M059J (cell line): ENCODE measurements at places on chromosomes 2 and 18.

DNA sequence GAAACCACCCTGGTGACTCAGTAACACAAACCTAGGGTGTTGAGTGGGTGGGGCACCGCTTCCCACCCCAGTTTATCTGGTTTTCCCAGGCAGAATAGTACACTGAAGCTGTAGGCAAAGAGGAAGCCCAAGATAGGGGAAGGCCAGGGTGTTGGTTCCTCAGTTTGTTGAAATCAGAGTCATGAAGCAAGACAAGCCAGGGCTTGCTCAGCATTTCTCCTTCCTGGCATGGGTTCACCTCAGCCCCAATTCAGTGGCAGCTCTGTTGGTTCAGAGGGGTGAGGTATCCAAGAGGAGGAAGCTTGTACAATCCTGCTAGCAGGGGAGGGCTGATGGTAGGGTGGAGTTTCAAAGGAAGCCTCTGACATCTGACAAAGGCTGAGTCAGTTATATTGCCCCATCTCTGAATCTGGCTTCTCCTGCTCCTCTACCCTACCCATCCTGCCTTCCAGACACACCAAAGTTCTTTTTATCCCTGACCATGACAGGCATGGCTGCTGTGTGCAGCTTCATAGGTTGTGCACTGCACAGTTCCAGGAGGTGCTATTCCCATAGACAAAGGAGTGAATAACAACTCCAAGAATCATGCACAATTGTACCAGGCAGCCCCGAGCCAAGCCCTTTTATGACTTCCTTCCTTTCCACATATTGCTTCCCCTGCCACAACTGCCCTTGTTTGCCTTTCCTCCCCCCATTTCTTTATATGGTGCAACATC lies 24.9 kb upstream of the RAB10 start:
- peak; percentile 55 for DNase-seq

DNA sequence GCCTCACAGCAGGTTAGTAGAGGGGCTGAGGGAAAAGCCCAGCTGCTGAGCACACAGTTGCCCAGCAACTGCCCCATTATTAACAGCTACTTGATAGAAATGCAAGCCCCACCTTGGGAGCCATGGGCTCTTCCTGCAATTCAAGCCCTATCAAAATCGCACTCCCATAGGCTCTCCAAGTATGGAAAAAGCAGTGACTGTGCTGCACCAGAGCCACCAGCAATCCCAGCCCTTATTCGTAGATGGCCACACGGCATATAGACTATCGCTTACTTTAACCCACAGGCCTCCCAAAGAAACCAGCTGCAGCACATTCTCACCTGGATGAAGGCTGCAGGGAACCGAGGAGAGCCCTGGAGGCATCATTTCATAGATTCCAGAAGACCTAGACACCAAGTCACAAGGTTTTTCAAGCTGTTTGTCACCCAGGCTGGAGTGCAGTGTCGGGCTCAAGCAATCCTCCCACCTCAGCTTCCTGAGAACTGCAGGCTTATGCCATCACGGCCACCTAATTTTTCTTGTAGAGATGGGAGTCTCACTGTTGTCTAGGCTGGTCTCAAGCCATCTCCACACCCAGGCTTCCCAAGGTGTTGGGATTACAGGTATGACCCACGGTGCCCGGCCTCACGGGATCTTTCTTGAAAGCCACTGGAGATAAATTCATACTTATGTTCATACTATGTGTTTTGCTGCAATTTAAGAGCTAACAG lies 11.3 kb downstream of the NCL start:
- peak; percentile 34 for DNase-seq

DNA sequence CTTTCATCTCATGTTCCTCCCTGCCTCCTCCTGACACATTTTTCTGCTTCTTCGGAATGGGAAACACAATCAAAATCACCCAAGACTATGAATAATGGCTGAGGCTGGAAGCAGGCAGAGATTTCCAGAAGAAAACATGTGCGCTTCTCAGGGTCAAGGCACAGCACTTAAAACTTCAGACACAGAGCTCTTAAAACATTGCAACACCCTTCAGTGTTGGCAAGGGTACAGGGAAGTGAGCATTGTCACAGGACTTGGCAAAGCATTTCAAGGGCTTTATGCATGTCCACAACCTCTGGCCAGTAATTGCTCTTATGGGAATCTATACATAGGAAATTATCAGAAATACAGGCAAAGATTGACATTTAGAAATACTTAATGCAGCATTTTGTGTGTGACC lies 477.6 kb upstream of the KLHL29 start:
- DNase-seq, result no peak

- no peak for DNase-seq
These were observed 10.0 kb downstream of the POLR2D start for GRCh38 chr2:127847931-127848330.

DNA sequence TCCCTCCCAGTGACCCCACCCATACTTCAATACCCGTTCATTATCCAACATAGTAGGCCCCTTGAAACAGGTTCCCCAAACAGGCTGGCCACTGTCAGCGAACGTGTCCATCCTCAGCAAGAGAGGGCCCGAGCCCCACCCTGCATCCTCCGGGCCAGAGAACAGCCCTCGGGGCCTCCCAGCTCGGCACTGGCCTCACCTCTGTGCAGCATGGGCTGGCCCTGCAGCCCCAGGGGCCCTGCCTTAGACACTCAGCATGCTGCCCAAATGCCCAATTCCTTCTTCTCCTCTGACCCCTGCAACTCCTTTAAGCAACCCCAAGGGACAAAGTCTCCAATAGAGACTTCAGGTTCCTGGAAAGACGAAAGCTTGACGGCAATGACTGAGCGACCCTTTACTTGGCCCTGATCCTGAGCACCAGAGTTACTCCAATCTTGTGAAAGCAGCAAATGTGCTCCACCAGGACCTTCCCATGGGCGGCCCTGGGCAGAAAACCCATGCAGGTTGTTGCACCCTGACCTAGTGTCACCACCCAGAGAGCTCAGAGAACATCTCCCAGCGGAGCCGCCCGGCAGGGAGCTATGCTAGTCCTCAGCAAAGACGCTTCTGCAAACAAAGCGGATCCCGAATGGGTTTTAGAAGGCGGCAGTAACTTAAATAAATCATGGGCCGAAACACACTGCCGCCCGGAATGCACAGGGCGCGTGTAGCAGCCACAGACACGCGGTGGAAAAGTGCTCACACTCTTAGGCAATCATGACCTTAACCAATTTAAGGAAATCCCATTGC lies 782 bp downstream of the COL6A3 start:
- no peak for DNase-seq

DNA sequence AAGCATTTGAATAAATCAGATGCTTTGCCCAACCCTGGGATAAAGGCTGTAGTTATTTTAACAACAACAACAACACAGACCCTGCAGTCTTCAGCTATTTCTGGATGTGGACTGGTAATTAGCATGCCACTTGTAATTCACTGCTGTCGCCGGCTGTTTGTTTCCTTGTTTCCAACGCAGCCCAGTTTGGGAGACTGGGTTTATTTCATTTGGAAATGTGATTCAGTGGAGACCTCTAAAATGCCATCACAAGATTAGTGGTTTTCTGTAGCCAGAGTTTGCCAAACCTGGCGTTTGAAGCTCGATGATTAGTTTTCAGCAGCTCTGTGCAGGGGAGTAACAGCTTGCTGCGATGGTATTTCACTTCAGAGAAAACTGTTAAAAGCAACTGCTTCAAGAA lies 83.5 kb downstream of the LDLRAD4 start:
- DNase-seq, result peak; percentile 55

GRCh38 chr18:51255693-51256092 lies 58.2 kb upstream of the MEX3C start:
- DNase-seq, result no peak

- DNase-seq, result no peak
These were observed 37.6 kb downstream of the PROC start for GRCh38 chr2:127455566-127456493.

DNA sequence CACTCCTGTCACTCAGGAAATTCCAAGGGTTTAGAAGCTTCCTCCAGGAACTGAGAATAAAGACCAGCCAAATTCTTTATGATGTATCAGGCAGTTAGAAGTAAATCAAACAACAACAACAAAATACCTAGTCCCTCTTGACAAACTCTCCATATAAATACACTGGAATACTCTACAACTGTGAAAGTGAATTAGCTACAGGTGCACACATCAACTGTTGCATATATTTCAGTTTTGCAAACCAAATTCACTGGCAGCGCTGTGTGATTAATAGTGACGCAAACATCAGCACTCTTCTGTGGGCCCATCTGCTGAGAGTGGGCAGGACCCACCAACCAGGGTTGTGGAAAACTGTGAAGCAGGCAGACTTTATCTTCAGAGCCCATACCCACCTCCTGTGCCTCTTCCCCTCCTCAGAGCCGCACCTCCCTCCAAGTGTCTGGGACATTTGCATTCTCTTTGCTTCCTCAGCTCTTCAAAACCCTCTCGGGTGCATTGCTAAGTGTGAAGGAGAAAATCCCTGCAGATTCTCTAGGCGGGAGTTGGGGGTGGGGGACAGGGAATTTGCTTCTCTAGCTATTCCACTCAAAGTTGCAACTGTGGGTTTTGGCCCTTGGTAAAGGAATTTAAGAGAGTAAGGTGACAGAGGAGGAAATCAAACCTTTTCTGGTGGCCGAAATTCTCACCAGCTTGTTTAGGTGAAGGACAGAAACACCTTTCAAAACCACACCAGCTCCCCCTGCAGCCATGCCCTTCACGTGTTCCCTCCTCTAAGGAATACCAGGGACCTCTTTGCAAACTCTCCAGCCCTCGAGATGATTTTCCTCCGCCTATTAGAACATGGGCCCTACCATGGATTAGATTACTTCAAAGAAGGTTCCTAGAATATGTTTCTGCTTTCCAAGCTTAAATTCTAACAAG lies 119.3 kb downstream of the MRO start:
- no peak for DNase-seq

DNA sequence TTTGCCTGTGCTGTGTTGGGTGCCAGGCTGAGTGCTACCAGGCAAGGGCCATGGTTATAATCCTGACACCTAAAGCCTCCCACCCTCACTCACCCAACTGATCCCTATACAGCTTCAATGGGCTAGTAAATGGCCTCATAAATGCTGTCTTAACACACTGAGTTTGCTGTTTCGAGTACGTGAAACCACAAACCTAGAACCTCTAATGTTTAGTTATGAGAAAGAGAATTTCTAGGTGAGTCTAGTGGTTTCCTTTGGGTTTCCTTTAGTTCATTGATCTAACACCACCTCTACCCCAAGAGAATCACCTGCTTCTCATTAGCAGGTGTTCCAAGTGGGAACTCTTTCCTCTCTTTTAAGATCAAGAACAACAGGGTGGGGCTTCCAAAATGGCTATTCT lies 172.0 kb downstream of the MC4R start:
- DNase-seq, result no peak

GRCh38 chr2:65264821-65265670 lies 37.4 kb downstream of the ACTR2 start:
- DNase-seq, result peak; percentile 77

DNA sequence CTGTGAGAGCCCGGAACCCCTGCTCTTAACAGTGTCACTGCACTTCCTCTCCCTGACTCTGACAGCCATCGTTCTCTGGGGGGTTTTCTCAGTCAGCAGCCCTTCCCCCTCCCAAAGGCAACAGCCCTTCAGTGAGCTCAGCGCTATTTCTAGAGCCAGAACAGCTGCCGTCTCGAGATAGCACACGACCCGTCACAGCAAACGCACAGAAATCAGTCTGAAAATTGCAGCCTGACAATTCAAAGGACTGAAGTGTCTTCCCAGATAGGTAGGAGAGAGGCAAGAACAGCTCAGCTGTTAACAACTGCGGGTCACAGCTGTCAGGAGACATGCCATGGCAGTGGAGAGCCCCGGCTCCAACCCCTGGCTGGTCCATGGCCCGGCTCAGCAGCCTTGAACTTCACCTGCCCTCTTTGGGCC lies 45.4 kb downstream of the ST8SIA5 start:
- no peak for DNase-seq

DNA sequence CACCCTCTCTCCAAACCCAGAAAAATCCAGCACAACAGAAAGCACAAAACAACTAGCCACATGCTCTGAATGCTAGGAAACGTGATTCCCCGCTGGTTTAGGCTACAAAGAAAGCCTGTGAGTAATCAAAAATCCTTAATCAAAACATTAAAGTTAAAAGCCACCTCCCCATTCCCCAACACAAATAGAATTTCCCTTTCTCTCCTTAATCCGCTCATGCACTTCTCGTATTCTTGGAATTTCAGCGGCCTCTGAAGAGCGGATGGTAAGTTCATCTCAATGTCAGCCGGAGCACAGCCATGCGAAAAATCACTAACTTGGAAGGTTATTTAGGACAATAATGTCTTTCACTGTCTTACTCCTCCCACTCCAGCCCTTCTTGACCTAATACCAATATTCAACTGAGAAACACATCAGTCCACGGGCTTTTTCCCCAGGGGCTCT lies 126.7 kb downstream of the OSBPL1A start:
- DNase-seq, result peak; percentile 72

- no peak for DNase-seq
These were observed 24.1 kb downstream of the SMARCAL1 start for GRCh38 chr2:216436383-216436782.

DNA sequence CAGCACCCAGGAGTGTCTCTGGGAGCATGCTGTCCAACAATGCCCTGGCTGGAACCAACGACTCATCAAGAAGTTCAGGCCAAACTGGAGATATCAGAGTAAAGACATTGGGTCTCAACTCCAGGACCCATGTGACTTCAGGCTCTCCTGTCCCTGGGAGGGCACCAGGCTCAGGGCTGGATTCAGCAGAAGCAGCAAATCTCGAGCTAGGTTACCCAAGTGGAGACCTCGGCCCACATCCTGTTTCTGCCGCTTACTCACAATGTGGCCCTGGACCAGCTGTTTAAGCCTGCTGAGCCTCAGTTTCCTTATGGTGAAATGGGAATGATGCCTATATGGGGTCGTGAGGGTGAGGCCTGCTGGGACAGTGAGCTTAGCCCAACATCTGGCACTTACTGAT lies 9.3 kb upstream of the OTOF start:
- DNase-seq, result no peak

- DNase-seq, result peak; percentile 31
These were observed 298.3 kb downstream of the ICOS start for GRCh38 chr2:204234879-204235278.

GRCh38 chr2:156562124-156562523 lies 125.9 kb downstream of the GPD2 start:
- DNase-seq, result no peak

- peak; percentile 72 for DNase-seq
These were observed 78.1 kb downstream of the CIB4 start for GRCh38 chr2:26562811-26563645.

- no peak for DNase-seq
These were observed 328.1 kb downstream of the SMAD2 start for GRCh38 chr18:47602273-47602897.

- DNase-seq, result no peak
These were observed 74.7 kb upstream of the TEX51 start for GRCh38 chr2:126823951-126824350.

DNA sequence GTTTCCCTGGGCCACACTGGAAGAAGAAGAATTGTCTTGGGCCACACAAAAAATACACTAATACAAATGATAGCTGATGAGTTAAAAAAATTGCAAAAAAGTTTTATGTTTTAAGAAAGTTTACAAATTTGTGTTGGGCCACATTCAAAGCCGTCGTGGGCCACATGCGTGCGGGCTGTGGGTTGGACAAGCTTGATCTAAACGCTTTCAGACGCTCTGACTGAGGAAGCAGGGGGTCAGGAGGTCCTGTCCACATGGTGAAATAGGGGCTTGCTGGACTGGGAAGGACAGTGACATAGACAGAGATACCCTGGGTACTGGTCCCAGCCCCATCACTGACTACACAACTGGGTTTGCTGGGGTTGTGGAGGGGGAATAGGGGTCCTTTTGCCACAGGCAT lies 86.4 kb downstream of the LOXHD1 start:
- no peak for DNase-seq

GRCh38 chr2:140067661-140068060 lies 1287.5 kb upstream of the NXPH2 start:
- DNase-seq, result no peak
